NCI-H510A treated with DMSO at 0.1 percent for 48 hours (cell line): ENCODE measurements at places on chromosomes 11 and 22.

- DNase-seq = no peak
These were observed 3.9 kb upstream of the NAP1L4 start for GRCh38 chr11:2995893-2996554.

DNA sequence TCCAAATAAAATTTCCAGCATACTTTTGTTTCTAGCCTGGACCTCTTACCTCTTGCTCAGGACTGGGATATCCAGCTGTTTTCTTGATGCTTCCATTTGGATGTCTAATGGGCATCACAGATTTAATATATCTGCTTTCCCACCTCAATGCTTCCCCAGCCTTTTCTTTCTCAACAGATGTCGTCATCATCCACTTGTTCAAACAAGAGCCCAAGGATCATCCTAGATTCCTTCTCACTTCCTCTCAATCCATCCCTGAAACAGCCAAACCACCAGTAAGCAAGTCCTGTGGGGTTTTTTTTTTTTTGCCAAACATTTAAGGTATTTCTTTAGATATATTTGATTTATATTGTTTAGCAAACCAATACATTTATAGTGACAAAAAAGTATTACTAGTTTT lies 12.5 kb downstream of the THY1 start:
- DNase-seq = no peak

DNA sequence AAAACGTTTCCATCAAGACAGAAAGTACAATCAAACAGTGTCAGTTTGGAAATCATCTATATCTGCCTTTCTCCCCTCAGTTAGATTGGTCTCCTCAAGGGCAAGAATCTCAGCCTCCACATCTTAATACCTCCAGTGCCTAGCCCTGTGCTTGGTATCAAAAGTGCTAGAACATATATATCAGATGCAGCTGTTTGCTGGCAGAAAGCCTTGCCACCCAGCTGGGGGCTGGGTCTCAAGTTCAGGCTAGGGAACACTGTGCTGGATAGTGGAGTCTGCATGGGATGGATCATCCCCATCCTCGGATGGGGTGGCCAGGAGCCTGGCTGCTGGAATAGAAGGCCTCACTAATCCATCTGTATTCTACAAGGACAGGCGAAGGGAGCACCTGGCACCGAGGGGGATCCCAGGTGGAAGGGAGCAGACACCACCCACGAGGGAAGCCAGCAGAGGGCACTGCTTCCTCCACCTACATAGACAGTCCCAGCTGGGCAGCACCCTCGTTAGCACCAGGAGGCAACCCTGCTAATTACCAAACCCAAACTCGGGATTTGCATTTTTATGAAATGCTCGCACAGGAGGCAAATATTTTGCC lies 602.2 kb downstream of the BUD13 start:
- no peak for DNase-seq

DNA sequence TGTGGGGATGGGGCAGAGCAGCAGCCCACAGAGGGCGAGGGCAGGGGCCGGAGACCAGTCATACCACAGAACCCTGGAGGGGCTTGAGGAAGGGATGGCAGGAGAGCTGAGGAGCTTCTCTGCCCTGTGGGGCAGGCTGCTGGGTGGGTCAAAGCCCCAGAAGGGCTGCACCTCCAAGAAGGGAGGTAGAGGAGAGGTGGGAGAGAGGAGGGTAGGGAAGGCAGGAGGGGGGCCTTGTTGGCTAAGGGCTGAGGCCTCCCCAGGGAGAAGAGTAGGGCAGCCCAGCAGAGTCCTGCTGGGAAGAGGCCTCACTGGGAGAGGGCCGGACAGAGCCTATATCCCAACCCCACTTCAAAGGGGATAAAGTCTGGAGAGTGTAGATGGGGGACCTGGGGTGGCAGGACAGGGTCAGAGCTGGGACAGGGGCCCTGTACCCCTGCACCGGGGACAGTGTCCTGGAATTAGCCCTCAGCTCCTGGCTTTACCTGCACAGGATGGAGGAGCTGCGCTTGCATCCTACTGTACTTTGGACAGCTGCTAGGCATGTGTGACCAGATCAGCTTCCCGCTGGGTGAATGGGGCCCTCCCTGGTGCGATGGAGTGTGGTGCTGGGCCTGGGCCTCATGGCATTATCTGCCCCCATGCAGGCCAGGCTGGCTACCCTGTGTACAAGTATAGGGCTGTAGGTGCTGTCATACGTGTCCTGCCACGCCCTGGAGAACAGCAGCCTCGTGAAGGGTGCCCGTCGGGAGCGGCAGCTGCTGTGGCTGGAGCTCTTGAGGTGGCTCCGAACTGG lies 7.3 kb downstream of the DGCR6L start:
- DNase-seq = no peak

DNA sequence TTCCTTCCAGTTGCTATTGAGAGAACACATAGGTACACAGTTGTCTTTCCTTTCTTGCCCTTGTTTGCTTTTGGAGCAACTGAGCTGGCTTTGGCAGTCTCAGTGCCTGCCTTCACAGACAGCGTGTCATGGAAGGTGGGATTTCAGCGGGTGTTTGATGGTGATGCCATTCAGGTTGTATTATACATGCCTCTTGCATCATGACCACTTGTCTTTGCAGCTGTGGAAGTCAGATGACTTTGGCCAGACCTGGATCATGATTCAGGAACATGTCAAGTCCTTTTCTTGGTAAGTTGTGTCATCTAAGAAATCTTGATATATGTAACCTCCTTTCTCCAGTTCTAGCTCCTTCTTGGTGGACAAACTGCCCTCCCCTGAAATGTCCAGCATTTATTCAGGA lies 37.1 kb upstream of the SORL1-AS1 start:
- DNase-seq = no peak

GRCh38 chr11:105367129-105367528 lies 227.6 kb upstream of the CARD18 start:
- DNase-seq = no peak

GRCh38 chr22:43886231-43886630 lies 5.6 kb downstream of the PNPLA5 start:
- no peak for DNase-seq

- DNase-seq = peak; percentile 90
These were observed 59.2 kb downstream of the BARX2 start for GRCh38 chr11:129434641-129435498.

DNA sequence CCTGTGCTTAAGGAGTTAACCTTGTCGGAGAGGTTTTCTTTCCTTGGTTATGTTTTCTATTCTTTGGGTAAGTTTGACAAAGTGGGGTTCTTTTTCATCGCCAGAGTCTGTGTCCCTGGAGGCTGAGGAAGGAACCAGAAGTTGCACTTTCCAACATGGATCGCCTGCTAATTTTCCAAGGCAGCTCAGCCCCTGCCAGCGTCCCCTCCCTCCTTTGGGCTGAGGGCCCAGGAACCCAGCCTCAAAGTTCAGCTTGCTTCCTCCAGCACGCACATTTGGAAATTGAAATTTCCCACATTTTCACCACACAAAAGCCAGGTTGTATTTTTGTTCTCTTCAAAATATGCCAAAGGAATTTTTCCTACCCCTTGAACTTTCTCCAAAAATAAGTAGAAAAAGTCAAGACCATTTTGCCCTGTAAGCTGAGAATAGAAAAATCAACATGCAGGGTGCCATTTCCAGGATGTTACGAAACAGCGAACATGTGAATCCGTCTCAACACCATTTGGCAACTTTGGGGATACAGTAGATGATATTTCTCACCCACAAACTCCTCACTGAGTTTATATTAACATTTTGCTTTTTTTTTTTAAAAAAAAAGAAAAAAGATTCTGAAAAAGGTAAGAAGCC lies 343.5 kb downstream of the TENM4 start:
- no peak for DNase-seq

DNA sequence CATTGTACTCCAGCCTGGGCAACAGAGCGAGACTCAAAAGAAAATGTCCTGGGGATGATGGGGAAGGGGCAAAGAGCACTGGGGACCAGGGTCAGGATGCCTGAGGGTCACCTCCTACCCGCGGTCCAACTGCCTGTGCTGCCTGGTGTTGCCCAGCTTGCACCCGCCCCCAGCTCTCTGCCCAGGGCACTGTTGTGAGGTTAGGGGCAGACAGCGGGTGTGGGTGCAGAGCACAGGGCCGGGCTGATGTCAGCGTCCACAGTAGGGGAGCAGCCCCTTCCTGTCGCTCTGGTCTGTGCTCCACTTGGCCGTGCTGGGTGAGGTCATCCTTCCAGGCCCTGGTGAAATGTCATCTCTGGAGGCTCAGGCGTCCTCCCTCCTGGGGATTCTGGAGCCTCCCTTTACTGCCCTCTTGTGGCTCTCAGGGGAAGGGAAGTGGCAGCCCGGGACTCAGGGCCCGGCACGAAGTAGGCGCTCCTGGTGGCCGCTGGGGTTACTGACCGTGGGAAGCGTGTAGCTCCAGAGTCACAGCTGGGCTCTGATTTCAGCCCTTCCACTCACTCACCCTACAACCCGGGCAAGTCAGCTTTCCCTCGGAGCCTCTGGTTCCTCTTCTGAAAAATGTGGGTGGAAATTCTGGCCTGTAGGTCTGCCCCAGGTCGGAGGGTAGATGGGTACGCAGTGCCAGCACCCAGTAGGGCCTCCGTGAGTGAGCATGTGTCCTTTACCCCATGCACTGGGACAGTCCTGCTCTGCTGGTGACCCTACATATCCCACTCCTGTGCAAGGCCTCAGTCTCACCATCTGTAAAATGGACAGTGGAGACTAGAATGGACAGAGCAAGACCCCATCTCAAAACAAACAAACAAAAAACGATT lies 17.3 kb upstream of the PRR5 start:
- peak; percentile 76 for DNase-seq

DNA sequence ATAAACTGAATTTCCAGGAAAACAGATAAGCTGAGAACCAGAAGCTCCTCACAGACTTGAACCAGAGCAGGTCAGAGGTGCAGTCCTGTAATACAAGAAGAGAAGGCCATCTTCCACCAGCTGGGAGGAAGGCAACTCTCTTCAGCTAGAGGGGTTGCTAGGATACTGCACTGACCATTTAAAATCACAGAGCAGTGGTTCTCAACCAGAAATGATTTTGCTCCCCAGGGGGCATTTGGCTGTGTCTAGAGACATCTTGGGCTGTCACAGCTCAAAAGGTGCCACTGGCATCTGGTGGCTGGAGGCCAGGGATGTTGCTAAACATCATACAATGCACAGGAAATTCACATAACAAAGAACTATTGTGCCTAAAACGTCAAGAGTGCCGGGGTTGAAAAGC lies 17.2 kb downstream of the OPCML start:
- DNase-seq = no peak

GRCh38 chr11:62832336-62833234 lies at the start of gene TEX54:
Gene TEX54, minus strand, starts transcription at chr11:62832841.
- no peak for DNase-seq

- DNase-seq = no peak
These were observed 61.6 kb downstream of the CASP12 start for GRCh38 chr11:104836691-104837090.

GRCh38 chr11:57597916-57598830 lies 688 bp downstream of the SERPING1 start:
- no peak for DNase-seq
